Stimulated activated CD4-positive, alpha-beta T cell treated with anti-CD3 and anti-CD28 coated beads, Interleukin-1b, Interleukin-23, amount 100 ng/mL, for 1 hour (primary cell): ENCODE measurements at places on chromosomes 7 and 10.

DNA sequence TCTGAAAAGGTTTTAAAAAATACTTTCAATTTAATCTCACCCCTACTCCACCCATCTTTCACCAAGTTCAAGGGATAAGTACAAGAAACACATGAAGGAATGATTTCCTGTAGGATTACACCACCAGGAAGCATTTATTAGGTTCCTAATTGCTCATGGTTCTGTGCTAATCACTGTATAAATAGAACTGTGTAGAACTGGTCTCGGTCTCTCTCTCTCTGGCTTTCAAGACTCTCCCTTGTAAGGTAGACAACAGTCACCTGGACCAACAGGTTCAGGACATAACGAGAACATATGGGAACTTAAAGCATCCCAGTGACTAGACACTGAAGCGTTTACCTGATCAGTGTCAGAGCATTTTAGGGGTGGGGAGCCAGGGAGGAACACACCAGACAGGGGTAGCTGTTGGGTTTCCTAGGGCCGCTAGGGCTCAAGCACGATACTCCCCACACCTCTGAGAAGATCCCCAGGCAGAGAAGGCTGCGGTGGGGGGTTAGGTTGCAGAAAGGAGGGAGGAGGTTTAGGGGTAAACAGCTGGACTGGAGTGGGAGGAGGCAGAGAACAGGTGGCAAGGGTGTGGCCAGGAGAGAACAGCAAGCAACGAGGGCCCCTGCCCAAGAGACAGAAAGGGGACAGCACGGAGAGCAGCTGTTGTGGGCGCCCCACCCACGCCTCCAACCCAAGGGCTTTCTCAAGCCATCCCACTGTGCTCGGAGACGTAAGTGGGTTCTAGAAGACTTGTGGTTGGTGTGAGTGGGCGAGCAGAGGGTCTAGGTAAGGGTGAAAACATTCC lies 52.5 kb upstream of the USP6NL start:
- DNase-seq, result no peak

GRCh38 chr7:33043501-33044400 lies 18.8 kb downstream of the NT5C3A start:
- no peak for DNase-seq

DNA sequence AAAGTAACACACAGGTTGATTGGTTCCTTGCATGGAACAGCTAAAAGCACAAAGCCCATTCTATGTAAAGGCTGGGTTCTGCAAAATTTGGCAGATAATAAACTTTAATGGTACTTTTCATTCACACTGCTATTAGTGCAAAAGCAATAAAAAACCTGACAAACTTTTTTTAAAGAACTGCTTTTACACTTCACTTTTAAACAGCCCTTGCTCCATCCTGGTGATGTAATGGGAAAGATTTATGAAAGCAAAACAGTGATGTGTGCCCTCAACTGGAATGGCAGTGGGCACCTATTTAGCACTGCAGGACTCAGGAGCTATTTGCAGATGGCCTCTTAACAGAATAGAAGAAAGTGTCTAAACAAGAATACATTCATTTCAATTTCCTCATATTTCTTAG lies 44.9 kb downstream of the TSPAN12 start:
- DNase-seq, result no peak

DNA sequence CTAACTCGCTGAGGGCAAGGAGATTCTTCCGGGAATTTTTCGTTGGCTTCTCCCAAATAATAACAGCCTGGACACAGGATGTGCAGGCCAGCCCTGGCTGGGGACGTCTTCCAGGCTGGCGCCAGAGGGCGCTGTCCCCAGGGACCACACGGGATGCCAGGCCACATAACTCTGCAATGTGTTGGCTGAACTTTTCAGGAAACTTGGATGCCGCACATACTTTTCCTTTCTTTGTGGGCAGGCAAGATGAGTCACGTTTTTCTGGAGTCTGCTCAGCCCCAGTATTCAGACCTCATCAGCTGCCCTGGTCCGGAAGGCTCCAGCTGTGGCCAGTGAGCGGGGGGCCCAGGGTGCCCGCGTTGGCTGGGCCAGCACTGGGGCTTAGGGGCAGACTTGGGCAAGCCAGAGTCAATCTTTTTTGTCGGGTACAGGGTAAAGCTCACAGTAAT lies 122.7 kb downstream of the PRKAG2 start:
- no peak for DNase-seq

GRCh38 chr7:113000316-113001020 lies 86.2 kb downstream of the GPR85 start:
- DNase-seq, result no peak

- no peak for DNase-seq
Observed at GRCh38 chr10:77165445-77166208, 472.0 kb downstream of the KCNMA1 start.

- DNase-seq, result no peak
Observed at GRCh38 chr7:132213583-132213982, 362.7 kb downstream of the PLXNA4 start.

- DNase-seq, result no peak
Observed at GRCh38 chr10:59512951-59513350, 150.6 kb upstream of the FAM13C start.

GRCh38 chr7:127718340-127718679 lies 66.3 kb downstream of the SND1 start:
- DNase-seq, result no peak

GRCh38 chr7:25392588-25393338 lies 164.5 kb upstream of the NPVF start:
- DNase-seq, result no peak

DNA sequence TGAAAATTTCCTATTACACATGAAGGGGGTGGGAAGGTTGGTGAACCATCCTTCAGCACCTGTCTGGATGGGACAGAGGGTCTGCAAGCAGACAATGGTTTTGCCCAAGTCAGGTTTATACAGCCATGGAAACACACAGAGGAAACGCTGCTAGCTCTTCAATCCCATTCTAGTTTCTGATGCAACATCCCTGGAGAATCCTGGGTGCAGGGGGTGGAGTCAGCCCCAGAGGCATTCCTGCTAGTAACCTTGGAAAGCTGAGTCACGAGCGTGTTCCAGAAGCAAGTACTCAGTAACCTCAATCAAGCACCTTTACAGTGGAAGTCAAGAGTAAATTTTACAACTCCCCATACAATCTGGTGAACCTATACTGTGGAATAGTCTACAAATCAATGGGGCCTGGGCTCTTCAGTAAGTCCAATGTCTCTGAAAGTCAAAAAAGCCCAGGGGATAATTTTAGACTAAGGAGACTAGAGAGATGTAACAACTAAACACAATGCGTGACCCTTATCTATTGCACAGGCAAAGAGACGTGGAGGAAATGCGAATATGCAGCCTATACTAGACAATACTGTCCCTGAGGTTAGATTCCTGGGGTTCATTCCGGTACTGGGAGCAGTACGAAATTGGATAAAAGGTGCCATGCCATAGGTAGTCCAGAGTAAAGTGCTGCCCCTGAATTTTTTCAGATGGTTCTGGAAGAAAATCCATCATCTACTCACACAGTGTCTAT lies 95.4 kb downstream of the ZRANB1 start:
- no peak for DNase-seq
